ENCODE measurements at places on chromosomes 16 and 17.
A peak's percentile ranks its signal among the peaks of the same experiment; 100 is the strongest.

DNA sequence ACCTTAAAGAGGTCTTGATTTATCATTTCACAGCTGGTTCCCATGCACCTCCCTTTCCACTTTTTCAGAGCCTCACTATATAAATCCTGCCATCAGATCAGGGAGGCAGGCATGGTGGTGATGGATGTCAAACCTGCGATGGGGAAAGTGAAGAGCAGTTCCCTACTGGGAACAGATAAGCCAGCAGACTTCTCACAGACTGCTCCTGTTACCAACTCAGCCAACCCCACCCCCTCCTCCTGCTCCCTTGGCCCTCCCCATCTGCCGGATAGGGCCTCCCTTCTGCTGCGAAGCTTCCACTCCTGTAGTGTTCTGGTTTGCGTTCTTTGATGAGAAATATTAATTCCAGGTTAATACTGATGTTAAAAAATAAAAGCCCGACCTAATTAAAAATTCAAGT lies 232.1 kb downstream of the STX8 start:
- DNase-seq, result no peak

- no peak for DNase-seq
These were observed 18.5 kb downstream of the SRCIN1 start for GRCh38 chr17:38587203-38587602.

DNA sequence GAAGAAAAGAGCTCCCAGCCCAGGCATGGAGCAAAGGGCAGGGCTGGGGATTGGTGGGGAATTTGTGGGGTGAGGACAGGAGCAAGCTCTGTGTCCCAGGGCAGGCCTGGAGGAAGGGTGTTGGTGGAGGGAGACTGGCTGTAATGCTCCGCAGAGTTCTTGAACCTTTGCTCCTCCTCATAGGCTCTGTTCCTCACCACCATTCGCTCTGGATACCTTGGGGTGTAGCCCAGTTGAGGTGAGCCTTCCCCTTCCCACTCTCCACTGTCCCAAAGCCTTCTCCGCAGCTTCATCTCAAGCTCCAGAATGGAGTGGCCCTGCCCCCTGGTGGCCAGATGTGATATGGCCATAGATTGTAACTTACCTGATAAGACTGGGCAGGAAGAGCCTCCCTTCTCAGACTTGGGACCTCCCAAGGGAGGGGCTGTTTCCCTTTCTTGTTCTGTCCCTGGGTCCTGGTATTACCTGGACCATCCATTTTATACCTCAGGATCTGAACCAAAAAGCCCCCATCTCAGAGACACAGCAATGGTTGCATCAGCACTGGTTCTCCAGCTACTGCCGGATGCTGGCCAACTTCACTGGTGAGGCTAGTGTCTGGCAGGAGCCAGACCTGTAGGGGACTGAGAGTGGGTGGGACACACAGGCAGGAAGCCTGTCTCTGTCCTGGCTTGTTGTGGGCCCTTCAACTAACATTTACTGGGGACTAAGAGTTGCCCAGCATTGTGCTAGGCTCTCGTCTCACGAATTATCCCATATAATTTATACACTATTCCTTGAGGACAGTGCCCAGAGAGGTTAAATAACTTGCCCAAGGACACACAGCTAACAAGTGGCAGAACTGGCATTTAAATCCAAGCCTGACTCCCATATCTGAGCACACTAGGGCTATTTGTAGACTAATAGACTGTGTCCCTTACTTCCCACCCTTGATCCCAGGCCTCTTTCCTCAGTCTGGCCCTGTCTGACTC lies 19.1 kb upstream of the STAC2 start:
- peak; percentile 98 for DNase-seq

DNA sequence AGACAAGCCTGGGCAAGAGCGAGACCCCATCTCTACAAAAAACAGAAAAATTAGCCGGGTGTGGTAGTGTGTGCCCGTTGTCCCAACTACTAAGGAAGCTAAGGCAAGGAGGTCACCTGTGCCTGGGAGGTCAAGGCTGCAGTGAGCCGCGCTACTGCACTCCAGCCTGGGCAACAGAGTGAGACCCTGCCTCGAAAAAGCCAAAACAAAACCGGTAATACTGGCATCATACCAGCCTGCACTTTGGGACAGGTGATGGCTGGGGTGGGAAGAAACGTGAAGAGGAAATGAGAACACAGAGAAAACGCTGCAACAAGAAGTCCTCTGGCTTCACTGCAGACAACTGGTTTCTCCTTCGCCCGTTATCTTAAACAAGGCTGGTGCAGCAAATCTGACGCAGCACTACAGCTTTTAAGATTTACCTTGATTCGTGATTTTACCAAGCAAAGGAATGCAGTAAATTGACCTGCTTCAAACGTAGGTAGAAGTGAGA lies 725 bp upstream of the CASC3 start:
- DNase-seq, result peak; percentile 34

- no peak for DNase-seq
These were observed 1007.5 kb upstream of the EEF2KMT start for GRCh38 chr16:6105115-6105514.

GRCh38 chr17:7839876-7840261 lies 5.9 kb downstream of the KDM6B start:
- DNase-seq, result no peak

- DNase-seq, result peak; percentile 55
These were observed 404.1 kb downstream of the WWOX start for GRCh38 chr16:78503602-78504001.

GRCh38 chr16:89317101-89317671 lies 99.7 kb downstream of the ZNF778 start:
- DNase-seq, result no peak

- peak; percentile 22 for DNase-seq
These were observed 1.6 kb upstream of the IRF8 start for GRCh38 chr16:85897382-85897781.

DNA sequence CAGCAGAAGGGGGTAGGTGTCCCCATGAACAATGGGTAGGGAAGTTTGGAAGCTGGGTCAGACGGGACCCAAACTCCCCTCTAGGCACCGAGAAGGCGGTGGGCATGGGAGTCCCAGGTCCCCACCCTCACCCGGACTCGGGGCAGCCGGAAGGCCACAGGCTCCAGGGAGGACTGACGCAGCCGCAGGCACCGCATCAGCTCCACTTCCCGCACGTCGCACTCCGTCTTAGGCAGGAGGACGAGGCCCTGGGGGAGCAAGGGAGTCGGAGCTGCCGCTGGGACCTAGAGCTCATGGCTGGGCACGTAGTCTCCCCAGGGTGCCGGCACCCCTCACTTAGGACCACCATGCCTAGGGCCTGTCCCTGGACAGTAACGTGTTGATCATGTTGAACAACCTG lies 7.1 kb upstream of the PAM16 start:
- DNase-seq, result no peak

DNA sequence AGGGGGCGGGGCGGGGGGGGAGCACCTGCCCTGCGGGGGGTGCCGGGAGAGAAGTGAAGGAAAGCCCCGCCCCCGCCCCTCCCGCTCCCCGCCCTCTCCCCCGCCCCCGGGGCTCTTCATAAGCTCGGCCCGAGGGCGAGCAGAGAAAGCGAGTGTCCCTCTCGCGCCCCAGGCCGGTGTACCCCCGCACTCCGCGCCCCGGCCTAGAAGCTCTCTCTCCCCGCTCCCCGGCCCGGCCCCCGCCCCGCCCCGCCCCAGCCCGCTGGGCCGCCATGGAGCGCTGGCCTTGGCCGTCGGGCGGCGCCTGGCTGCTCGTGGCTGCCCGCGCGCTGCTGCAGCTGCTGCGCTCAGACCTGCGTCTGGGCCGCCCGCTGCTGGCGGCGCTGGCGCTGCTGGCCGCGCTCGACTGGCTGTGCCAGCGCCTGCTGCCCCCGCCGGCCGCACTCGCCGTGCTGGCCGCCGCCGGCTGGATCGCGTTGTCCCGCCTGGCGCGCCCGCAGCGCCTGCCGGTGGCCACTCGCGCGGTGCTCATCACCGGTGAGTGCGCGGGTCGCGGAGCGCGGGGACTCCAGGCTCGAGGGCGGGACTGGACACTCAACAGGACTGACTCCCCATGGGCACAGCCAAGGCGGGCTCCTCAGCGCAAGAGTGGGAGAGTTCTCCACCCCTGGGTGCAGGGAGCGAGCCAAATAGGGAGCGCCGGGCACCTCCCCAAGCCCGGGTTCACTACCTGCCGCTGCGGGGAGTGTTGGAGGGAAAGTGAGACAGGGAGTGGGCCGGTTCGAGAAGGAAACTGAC lies at the start of gene HSD11B2:
HSD11B2 (plus strand) TSS at position 145 of the 798 bp plus-strand sequence; CDS start at position 273, 128 bp downstream.
- peak; percentile 40 for DNase-seq

DNA sequence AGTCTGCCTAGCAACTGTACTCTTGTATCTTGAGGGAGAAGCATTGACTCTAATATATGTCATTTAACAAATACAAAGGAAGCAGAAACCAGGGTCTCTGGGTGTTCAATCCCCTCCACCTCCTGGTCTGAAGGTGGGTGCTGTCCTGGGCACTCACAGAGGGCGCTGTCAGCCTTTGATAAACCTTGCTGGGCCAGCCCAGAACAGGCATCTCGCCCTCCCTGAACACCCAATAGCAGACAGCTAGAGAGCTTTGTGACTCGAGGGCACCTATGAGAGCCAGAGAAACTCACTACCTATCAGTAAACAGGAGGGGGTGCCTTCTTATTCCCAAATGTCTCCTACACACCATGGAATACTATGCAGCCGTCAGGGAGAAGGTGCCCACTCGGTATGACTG lies 6.4 kb upstream of the PIPOX start:
- no peak for DNase-seq

- DNase-seq, result peak; percentile 37
These were observed 52.0 kb downstream of the LDHD start for GRCh38 chr16:75064403-75065148.

- DNase-seq, result no peak
These were observed 29.4 kb upstream of the MLKL start for GRCh38 chr16:74729783-74730683.

DNA sequence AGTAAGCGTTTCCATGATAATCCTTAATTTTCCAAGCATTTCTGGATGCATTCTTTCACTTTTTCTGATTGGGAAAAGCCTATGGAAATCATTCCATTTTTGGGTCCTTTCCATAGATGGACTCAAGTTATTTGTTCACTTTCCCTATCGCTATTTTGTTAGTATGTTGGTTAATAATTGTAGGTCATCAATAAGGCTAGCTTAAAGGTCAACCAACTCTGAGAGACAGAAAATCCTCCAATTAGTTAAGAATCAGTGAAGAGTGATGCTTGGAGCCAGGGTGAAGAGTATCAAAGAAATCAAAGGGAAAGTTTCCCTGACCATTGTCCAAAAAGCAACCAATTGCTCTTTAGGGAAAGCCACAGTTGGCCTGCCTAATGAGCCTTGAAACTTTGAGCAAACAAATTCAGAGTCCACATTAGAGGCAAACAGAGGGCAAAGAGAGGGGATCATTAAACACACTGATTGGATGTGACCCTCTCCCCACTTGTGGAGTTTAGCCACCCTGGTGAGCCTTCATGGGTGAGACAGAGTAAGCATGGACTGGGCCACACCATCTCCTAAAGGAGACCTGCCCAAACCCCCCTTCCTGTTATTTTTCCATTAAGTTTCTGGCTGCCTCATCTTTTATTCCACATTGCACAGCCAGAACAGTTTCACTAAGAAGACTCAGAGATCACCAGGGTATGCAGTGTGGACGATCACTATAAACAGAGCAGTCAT lies 133.4 kb upstream of the DYNLRB2 start:
- no peak for DNase-seq

DNA sequence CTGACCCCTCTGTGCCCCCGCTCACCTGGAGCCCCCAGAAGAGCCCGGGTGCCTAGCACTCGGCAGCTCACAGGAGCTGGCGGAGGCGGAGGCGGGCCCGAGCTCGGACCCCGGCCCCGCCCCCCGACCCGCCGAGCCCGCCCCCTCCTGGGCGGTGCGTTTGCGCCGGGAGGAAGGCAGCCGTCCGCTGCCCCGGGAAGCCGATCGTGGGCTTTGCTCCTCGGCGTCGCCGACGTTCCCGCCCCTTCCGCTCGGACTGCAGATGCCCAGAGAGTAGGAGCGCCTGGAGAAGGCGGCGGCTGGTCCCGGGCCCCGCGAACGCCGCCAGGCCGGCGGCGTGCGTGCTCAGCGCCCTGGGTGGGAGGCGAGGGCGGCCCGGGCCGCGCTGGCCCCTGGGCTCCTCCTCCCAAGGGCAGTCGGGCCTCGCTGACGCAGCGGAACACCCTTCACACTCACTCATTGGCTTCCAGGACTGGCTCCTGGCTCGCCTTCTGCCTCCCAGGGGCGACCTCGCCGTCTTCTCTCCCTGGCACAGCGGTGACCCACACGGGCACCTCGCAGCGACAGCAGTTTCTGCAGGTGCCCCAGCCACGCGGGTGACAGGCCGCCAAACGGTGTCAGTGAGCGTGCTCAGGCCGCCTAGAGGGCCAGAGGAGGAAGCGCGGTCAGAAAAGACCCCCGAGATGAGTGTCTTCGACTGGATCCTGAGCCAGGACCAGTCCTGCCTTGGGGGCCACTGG lies at the start of gene PLSCR3:
PLSCR3 (minus strand) TSS at position 74 of the 740 bp plus-strand sequence. CDS start 415 bp downstream, outside the sequence.
- peak; percentile 90 for DNase-seq

DNA sequence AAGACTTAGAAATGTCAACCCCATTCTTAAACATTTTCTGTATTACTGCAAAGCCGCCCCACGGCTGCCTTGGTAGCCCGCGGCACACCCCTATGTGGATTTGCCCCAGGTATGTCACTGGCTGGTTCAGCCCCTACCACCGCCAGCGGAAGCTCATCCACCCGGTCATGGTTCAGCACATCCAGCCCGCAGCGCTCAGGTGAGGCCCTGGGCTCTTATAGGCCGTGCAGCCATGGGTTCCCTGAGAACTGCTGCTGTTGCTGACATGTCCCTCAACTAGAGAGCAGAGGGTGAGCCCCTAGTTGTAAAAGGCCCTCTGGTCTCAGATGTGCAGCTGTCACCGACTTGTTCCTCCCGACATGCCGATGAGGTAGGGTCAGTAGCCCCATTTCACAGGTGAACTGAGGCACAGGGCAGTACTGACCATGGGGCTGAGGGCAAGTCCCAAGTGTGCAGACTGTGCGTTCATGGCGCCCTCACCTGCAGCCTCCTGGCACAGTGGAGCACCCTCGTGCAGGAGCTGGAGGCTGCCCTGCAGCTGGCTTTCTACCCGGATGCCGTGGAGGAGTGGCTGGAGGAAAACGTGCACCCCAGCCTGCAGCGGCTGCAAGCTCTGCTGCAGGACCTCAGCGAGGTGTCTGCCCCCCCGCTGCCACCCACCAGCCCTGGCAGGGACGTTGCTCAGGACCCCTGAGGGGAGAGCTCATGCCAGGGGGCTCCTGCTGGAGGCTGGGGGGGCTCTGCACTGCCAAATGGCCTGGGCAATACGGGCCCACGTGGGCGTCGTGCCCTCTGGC lies 8.7 kb downstream of the CYBC1 start:
- DNase-seq, result no peak

- no peak for DNase-seq
These were observed 396.6 kb downstream of the CPPED1 start for GRCh38 chr16:12406926-12407690.

- no peak for DNase-seq
These were observed 62.4 kb upstream of the PMFBP1 start for GRCh38 chr16:72234387-72234786.
